ENCODE measurements at places on chromosomes 7 and 10.

DNA sequence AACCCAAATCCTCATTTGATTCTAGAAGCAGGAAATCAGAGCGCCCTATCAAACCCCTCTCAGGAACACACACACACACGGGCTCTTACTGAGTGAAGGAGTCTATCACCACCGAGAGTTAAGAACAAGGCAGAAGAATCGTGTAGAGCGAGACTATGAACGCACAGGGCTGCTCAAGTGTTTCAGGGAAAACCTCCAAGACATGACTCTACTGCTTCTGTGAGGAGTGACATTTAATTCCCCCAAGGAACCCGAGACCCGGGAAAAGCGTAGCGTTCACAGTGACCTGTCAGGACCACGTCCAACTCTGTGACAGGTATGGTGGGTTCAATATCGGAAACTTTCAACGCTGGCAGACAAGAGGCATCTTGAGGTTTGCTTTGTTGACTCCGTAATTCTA lies 21.6 kb downstream of the PITRM1 start:
- H3K27me3 ChIP-seq, result no peaks in the 10 kb centered on the region
- no peaks in the 10 kb centered on the region for H3K4me1 ChIP-seq

GRCh38 chr10:95373660-95374059 lies 82.9 kb upstream of the PDLIM1 start:
- no peaks in the 10 kb centered on the region for H3K36me3 ChIP-seq
- no peak for DNase-seq
- H3K27ac ChIP-seq, result no peak overlapping the region
- no peaks in the 10 kb centered on the region for H3K27me3 ChIP-seq
- no peak overlapping the region for H3K4me3 ChIP-seq

DNA sequence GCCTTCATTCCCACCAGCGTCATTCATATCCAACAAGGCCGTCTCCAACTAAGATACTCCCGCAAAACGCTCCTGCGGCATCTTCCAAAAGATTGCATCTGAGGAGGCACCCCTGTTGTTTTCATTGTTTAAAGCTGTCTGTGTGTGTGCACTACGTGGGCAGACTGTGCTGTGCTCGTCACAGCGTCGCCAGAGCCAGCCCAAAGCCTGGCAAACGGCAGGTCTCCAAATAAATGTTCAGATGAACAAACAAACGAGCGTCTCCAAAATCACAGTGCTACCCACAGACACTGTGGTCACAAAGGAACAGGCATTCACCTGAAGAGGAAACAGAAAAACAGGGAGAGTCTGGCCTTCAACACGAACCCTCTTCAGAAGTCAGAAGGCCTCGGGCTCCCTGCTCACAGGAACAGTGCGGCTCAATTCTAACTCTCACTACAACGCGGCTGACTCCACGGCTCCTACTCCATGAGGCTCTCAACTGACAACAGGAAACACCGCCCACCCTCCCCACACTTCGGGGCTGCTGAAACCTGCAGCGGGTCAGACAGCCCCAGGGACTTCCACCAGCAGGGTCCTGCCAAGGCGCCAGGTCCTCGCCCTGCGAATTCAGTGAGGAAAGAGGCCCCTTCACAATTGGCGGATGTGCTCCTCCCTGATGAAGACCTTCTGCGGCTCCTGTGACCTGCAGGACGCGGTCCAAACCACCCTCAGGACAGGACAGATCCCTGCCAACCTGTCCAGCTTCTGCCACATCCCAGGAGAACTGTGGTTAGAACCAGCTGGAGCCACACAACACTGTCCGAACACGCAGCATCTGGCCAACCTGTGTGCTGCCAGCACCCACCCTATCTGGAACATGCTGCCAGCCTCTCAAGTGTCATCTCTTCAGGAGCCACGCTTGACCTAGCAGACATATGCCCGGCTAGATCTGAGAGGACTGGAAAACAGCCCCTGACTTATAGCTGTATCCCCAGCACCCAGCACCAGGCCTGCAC lies 36.1 kb downstream of the MAD1L1 start:
- no peak for DNase-seq
- no peaks in the 10 kb centered on the region for H3K27me3 ChIP-seq
- no peak overlapping the region for H3K27ac ChIP-seq
- no peak overlapping the region for H3K4me3 ChIP-seq
- no peaks in the 10 kb centered on the region for H3K4me1 ChIP-seq
- peaks cover 73% of the 10 kb centered on the region for H3K36me3 ChIP-seq

GRCh38 chr7:90817151-90817550 lies 221.0 kb downstream of the CDK14 start:
- no peaks in the 10 kb centered on the region for H3K27me3 ChIP-seq
- H3K4me1 ChIP-seq, result no peaks in the 10 kb centered on the region
- H3K4me3 ChIP-seq, result no peak overlapping the region
- no peaks in the 10 kb centered on the region for H3K36me3 ChIP-seq
- no peak for DNase-seq

Measured in common myeloid progenitor, CD34-positive (primary cell).